Activated T-cell treated with anti-CD3 and anti-CD28 coated beads, Interleukin-2, amount 50 U/mL, for 24 hours (primary cell): ENCODE measurements at places on chromosomes 13 and 19.

GRCh38 chr13:45332036-45332830 is 8.8 kb downstream of the TPT1 start:
- DNase-seq: no peak

GRCh38 chr19:1634242-1634937 is 18.0 kb downstream of the TCF3 start:
- DNase-seq: no peak

DNA sequence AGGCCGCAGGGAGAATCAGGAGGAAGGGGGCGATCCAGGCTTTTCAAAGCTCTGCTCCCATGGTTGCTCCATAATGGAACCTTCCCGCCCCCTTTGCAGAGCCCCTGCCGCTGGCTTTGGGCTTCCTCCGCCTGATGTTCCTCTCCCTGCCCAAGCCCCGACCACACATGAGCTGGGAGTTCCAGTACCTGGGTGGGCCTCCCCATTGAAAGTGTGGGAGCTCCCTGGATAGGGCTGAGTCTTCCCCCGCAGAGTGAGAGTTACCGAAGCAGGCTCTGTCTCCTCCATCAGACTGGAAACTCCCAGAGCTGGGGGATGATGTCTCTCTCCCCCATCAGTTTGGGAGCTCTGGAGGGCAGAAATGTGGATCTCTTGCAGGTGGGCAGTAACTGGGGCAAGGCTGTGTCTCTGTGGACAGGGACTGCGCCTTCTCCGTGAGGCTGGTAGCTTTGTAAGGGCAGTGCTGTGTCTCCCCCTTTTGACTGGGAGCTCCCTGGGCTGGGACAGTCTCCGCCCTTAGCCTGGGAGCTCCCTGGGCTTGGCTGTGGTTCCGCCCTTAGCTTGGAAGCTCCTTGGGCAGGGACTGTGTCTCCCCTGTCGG is 722 bp downstream of the DCAF15 start:
- no peak for DNase-seq

DNA sequence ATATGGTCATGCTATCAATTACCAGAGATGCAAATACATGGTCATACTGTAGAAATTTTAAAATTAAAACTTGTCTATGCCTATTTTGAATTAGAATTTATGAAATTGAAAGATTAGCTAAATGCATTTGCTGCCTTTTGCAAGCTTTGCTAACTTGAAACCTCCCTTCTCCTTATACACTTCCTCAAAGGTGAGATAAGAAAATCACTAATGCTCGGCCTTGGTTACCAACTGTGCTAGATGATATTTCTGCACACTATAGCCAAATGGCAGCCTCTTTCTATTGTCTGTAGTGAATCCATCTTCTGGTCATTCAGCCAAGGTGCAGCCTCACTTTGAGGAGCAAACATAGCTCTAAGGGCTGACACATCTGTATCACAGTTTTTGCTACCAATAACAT is 31.1 kb upstream of the MYCBP2 start:
- no peak for DNase-seq

DNA sequence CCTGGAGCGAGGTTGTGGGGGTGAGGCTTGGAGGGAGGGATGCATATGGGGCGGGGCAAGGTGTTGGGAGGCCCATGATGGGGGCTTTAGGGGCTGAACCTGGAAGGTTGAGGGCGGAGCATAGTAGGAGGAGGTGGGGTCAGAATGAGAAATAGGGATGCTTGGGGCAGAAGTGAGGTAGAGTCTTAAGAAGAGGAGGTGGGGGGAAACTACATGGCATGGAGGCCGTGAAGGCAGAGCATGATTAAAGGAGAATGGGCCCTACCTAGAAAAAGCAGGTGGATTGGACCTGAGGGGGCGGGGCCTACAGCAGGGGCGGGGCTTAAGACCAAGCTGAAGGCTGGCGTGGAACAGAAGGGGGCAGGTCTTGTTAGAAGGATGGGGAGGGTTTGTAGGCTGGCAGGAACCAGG is 799 bp downstream of the NR1H2 start:
- DNase-seq: peak; percentile 64

- no peak for DNase-seq
Measured at GRCh38 chr13:28505543-28506135, 10.7 kb upstream of the FLT1 start.

GRCh38 chr19:15555759-15556633 is 47.7 kb downstream of the CYP4F22 start:
- peak; percentile 99 for DNase-seq

- DNase-seq: no peak
Measured at GRCh38 chr13:81988567-81988966, 1647.6 kb upstream of the SPRY2 start.

DNA sequence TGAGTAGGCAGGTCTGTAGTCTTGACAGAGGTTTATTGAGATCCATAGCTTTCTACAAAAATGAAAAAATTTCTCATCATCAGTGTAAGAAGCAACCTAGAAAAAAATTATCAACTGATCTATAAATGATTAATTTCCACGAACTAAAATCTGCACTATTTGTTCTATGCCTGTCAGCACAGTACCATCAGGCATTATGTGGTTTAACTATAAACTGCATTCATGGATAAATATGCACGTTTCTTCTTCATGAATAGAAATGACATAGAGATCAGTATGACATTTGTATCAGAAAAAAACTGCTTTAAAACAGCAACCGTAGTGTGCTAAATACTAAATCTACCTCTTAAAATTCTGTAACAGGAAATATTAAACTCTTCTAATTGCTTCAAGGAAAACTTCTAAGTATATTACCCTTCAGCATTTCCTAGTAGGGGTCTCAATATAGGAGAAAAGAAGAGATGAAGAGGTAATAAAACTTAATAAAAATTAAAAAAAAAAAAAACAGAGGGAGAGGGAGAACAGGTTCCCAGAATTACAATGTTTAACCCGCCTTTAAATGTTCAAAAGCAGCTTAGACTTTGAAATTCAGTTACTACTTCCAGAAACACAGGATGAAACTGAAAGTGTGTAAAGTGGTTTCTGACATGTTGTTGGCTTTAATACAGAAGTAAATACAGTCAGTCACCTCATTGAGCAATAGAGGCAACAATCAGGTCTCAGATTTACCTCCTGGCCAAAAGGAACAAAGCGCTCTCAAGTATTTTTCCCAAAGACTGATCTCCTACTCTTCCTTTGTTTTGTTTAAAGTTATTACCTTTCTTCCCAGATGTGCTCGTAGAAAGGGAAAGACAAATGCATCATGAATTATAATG is 144.4 kb downstream of the DIAPH3 start:
- no peak for DNase-seq

DNA sequence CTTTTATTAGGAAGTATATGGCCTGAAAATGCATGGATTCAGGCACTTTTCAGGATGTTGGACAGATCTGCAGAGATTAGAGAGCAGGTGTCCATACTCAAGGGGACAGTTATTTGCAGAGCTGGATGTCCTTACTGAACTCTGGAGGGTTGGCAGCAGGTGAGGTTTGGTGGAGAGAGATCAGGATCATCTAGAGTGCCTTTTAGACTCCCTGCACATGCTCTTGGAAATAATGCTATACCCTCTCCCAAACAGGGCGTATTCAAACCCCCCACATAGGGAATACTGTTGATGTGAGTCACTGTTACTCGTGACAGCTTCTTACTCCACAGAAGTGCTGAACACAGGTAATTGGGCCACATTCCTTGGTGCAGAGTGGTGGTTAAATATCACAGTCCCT is 725.7 kb upstream of the SGCG start:
- no peak for DNase-seq

GRCh38 chr13:40215747-40216146 is 450.7 kb downstream of the FOXO1 start:
- no peak for DNase-seq

GRCh38 chr13:20270163-20270865 is 38.2 kb upstream of the GJB6 start:
- DNase-seq: no peak

DNA sequence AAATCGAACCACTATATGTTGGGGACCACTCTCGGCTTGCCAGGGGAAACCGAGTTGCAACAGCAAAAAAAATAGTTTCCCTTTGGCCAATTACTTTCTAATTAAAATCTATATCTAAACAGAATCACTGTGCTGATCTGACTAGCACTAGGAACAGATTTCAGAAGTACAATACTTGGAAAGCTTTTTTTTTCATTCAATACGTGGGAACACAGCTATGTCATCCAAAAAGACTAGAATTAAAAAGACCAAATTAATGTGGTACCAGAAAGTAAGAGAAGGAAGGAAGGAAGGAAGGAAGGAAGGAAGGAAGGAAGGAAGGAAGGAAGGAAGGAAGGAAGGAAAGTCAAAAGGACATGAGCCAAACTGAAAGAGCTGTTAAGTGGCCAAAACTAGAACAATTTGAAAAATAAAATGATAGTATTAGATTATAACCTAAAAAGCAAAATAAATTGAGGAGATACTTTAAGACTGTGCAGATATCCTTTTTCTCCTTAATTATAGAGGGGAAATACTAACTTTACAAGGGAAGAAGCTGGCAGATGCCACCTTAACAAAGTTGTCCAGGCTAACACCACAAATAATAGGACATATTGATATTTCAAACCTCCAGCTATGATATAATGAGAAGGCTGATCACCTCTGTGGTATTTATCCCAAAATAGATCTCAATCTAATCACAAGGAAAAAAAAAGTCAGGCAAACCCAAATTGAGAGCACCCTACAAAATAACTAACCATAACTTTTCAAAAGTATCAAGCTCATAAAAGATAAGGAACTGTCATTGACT is 63.9 kb downstream of the DIAPH3 start:
- DNase-seq: no peak

DNA sequence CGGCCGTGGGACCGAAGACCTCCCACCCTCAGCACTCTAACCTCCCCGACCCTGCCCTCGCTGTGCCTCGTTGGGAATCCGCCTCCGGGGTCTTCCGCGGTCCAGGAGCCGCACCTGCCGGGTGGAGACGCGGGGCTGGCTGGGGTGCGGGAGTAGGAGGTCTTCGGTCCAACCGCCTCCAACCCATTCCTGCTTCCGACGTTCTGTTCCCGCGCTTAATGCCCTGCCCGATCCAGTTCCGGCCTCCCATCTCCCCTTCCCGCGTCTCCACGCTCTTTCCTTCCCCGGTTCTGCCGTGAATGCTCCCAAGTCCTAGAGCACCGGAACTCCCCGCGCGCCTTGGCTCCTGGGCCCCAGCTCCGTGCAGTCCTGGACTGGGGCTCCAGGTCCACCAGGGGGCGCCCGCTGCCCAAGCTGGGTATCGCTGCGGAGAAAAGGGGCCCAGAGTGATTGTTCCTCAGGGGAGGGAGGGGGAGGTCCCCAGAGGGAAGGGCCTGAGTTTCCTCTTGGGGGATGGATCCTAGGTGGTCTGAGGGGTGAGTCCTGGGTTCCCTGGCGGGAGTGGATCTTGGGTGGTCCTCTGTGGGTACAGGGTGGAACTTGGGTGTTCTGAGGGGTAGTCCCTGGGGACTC is 14.1 kb upstream of the TNFSF9 start:
- DNase-seq: peak; percentile 96

- no peak for DNase-seq
Measured at GRCh38 chr13:70080012-70080411, 27.6 kb upstream of the ATXN8OS start.

DNA sequence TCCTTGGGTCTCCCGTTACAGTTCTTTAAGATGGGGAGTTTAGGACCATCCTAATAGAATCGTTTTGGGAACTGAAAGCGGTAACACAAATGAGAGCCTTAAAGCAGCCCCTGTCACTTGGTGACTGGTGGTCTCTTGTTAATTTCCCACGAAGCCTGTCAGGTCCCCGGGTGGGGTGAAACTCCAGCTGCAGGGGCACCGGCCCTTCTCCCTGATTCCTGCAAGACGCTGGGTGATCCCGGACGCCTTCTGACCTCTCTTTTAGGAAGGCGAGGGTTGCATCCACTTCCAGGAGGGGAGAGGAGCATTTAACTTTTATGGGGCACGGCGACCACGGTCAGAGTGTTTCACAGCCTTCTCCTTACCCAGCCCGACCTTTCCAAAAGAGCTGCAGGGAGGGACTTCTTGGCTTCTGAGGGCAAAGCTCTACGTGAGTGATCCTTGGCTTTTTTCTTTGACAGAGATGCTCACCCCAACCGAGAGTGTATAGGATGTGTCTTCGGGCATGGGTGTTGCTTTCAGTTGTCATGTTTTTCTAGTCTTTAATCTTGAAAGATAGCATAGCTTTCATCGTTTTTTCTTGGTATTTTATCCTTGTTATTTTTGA is 688 bp downstream of the ZNF225 start:
- DNase-seq: peak; percentile 35

- no peak for DNase-seq
Measured at GRCh38 chr13:20528452-20528851, 2.8 kb upstream of the CRYL1 start.

DNA sequence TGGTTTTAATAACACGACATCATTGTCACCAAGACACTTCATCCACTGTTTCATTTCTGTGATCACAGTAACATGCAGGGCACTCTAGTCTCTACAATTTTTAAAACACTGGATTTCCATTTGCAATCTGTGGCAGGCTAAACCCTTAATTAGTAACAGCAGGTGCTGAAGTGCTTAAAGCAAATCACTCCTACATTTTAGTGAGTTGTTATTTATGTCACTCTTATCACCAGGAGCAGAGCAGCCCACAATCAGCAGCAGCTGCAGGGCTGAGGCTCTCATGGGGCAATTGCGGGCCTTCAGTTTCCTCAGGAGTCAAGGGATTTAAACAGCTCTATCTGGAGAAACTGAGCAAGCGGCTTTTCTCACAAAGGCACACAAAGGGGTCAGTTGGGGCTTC is 1.6 kb downstream of the SOHLH2 start:
- DNase-seq: no peak
